ENCODE measurements at places on chromosomes 1 and 21.

- no peak for DNase-seq
Measured at GRCh38 chr1:32702599-32703478, at the start of gene SYNC. Gene SYNC, minus strand, starts transcription at chr1:32702770. Its CDS starts 110 bp downstream, at chr1:32702660.

GRCh38 chr1:41108696-41109275, 87.3 kb upstream of the SLFNL1 start:
- DNase-seq = no peak

GRCh38 chr1:8679395-8679800, 138.0 kb downstream of the RERE start:
- DNase-seq = no peak

- DNase-seq = no peak
Measured at GRCh38 chr1:157245823-157246222, 107.6 kb upstream of the ETV3 start.

DNA sequence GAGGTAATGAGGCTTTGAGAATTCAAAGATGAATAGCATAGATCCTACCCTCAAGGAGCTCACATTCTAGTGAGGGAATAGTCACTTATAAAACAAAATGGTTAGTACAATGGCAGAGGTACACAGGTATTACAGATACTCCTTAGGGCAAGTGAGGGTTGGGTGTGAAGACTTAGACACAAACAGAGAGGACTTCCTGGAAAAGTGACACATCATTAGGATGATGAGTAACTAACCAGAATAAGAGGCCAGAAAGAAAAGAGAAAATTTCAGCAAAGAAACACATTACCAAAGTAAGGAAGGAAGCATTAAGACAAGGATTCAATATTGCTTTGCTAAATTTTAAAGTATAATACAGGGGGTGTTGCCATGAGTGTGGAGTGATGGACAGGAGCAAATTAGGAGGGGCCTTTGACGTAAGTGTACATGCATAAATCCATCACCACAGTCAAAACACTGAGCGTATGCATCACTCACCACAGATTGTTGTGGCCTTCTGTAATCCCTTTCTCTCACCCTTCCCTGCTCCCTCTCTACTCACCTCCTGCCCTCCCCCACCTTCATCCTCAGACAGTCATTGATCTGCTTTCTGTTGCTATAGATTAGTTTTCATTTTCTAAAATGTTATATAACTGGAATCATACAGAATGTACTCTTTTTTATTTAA, 7.9 kb downstream of the CD53 start:
- DNase-seq = no peak

- DNase-seq = no peak
Measured at GRCh38 chr1:157948312-157949073, 45.0 kb upstream of the KIRREL1 start.

DNA sequence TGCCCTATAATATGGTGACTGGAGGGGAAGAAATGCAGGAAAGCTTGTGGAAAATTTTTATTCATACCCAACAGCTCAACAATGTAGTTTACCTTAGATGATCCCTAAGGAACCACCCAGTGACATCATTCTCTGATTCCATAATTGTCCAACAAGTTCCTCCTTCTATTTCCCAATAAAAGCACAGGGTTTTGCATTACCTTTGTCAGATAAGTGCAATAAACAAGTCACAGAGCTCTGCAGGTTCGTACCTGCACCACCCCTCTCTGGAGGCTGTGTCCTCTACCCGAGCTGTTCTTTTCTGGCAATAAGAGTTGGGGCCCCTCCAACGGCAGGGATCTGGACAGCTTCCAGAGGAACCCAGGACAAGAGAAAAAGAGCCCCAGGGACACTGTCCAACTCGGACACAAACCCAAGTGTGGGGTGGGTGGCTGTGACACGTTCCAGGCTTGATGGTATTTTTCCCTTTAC, 38.8 kb downstream of the RCAN1 start:
- DNase-seq = no peak

- DNase-seq = no peak
Measured at GRCh38 chr1:248009681-248010080, 3.8 kb upstream of the OR2L5 start.

DNA sequence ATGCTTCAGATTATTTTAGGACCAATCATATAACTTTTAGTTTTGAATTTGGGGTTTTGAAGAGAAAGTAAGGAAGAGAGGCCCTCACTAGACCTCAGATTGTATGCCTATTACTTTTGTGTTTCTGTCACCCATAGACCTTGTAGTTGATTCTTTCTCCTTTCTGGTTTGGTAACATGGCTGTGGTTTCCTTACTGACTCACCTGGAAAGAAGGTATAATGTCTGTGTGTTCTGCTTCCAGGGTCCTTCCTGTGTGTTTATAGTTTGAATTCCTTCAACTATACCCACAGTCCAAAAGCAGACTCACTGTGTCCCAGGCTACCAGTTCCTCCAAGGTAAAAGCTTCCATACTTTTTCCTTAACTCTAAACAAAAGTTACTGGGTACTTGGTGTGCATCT, 8.1 kb downstream of the SLC44A3 start:
- no peak for DNase-seq

GRCh38 chr1:157105988-157106812, 6.6 kb upstream of the ETV3L start:
- no peak for DNase-seq

DNA sequence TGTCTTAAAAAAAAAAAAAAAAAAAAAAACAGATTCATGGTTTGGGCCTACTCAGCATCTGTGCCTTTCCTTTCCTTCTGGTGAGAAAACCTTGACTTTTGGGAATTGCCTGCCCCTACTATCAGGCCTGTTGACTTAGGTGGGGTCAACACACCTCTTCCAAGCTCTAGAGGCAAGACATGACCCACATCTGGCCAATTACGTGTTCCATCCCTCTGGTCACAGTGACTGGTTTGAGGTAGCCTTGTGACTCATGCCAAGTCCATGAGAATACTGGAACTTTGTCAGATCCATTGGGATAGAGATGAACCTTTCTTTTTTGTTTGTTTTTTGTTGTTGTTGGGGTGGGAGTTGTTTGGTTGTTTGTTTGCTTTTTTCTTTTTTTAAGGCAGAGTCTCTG, 37.3 kb upstream of the KHDRBS1 start:
- no peak for DNase-seq

DNA sequence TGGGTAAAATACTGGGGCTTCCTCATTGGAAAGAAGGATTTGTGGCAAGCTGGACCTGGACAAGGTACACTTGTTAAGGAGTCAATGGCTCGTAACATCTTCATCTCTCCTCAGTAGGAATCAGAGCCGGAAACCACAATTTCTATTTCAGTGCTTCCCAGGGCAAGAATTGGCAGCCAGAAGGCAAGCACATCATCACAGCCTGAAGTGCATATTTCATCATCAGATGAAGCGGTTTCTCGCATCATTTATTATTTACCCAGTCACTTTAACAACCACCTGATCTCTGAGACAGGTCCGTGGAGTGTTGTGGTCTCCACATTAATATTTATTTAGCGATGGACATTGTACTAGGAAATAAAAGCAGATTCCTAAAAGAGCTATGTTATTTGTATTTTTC, 55.0 kb downstream of the KCNJ15 start:
- DNase-seq = no peak

GRCh38 chr1:3459051-3459908, 4.8 kb downstream of the ARHGEF16 start:
- DNase-seq = no peak

GRCh38 chr1:84668185-84668584, 22.1 kb downstream of the SSX2IP start:
- no peak for DNase-seq
